ENCODE measurements at places on chromosomes 2 and 18. TPM values are rescaled to one million over a fixed set of nuclear protein-coding genes. Genes with fewer than 3 reads are reported as not detected.

The LCT gene
- 0.26 TPM for total RNA-seq

DNA sequence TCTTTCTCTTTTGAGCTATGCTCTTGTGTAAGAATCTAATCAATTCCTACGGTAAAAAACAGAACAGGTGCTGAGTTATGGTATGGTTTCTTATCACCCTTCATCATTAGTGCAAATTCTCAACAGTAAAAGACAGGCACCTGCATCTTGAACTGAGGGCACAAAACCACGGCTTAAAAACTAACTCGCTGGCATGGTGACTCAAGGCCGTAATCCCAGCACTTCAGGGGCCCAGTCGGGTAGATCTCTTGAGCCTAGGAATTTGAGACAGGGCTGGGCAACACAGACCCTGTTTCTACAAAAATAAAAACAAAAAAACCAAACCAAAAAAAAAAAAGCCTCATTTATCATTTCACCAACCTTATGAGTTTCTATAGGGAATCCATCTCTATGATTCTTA lies 33.3 kb downstream of the THAP4 start:
- H3K4me3 ChIP-seq: no peak overlapping the region
- H3K4me1 ChIP-seq: peaks cover 3% of the 10 kb centered on the region
- no peak for DNase-seq

DNA sequence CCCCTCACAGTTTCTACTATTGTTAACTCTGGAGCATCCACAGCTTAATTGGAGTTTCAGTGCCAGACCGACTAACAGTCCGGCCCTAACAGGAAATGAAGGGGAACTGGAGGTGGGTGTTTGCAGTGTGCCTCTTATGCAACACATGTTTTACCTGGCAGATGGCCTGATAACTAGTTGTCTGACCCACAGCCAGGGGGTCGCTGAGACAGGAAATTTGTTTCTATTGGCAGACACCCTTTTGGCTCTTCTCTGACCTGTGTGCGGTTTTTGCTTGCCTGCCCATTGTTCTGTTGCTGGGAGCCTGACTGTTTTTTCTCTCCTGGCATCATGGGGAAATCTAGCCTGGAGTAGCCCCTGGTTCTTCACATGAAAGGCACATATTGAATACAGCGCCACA lies 1329.8 kb downstream of the DSC3 start:
- no peaks in the 10 kb centered on the region for H3K27me3 ChIP-seq
- DNase-seq: no peak
- H3K36me3 ChIP-seq: no peaks in the 10 kb centered on the region
- H3K27ac ChIP-seq: no peak overlapping the region
- H3K4me1 ChIP-seq: no peaks in the 10 kb centered on the region

The SRD5A2 gene
- not detected for total RNA-seq

The OTOS gene
- not detected for total RNA-seq

- H3K4me1 ChIP-seq: peaks cover 24% of the 10 kb centered on the region
- H3K27ac ChIP-seq: peak overlapping the region; percentile 88
Observed at GRCh38 chr18:70673831-70674230, 385.0 kb downstream of the SOCS6 start.

DNA sequence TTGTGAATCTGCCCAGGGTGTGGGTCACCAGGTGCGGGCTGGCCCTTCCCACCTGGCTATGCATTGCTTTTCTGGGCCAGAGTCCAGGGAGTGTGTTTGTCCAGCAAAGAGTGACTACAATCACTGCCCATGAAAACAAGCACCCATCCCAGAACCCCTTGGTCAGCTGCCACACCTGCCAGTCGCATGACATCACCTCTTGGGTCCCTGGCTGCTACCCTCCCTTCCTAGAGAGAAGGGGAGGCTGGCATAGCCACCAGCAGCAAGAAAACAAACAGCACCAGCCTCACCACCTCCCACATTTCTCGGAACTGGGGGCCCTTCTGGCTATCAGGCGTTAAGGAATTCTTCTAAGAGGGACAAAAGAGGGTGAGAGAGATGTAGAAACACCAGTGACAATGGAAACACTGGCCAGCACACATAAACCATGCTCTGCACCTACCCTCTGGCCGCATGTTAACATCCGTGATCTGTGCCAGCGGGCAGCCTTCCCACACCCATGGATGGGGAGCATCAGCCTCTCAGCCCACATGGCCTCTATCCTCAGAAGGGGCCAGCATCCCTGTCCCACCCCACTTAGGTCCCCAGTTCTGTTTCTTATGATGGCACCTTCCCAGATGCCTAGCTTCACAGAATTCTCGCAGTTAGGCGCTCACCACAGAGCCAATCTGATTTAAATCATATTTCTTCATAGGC lies 109.7 kb upstream of the GLI2 start:
- H3K27me3 ChIP-seq: no peaks in the 10 kb centered on the region
- no peak overlapping the region for H3K4me3 ChIP-seq
- no peaks in the 10 kb centered on the region for H3K36me3 ChIP-seq
- H3K27ac ChIP-seq: no peak overlapping the region

DNA sequence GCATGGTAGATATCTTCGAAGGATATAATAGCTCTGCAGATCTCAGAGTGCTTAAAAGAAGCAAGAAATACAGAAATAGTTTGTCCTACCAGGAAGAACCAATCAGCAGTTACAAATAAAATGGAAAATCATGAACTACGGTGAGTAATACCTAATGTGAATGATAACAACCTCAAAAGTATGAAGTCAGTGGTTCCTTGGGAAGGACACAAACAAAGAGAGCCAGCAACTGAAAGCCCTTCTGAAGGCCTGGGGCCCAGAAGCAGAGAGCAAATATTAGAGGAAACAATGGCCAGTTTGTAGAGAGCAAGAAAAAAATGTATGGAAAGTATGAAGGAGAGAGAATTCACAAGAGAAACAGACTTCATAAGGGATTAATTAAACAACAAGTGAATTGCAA lies 226.8 kb upstream of the CHST9 start:
- H3K4me3 ChIP-seq: no peak overlapping the region
- no peaks in the 10 kb centered on the region for H3K36me3 ChIP-seq
- no peak overlapping the region for H3K27ac ChIP-seq
- H3K27me3 ChIP-seq: no peaks in the 10 kb centered on the region
- no peaks in the 10 kb centered on the region for H3K4me1 ChIP-seq
- no peak for DNase-seq
